ENCODE measurements at places on chromosomes 3 and 15.

- no peak for DNase-seq
Measured at GRCh38 chr3:111156517-111156916, 84.9 kb downstream of the NECTIN3 start.

- no peak for DNase-seq
Measured at GRCh38 chr15:70090436-70091296, 7.1 kb downstream of the TLE3 start.

- no peak for DNase-seq
Measured at GRCh38 chr3:45868213-45868612, 18.1 kb upstream of the CCR9 start.

DNA sequence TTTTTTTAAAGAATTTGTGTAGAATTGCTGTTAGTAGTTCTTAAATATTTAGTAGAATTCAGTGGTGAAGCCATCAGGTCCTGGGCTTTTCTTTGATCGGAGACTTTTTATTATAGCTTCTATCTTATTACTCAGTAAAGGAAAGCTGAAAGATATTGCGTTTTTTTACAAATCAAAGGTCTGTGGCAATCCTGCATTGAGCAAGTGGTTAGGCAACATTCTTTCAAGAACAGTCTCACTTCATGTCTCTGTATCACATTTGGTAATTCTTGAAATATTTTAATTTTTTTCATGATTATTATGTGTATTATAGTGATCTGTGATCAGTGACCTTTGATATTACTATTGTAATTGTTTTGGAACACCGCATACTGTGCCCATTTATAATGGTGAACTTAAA, 140.8 kb downstream of the UNC13C start:
- no peak for DNase-seq

DNA sequence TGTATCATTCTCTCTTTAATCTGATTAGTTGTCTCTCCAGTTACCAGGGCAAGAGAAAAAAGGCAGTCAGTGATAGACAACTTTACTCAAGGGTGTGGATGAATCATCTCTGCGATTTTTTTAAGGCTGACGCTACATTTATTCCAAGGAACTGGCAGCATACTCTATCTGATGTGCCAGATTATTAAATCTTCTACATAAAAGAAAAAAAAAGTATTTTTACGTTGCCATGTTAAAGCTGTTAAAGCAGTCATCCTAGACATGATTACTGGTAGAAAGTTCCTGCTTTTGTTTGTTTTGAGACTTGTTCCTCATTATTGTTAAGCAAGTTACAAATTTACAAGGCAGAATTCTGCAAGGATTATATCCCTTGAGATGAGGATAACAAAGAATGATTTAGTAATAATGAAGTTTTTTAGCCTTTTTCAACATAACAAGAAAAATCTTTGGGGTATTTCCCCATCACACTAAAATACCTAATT, 121.7 kb downstream of the CBLB start:
- DNase-seq = no peak

- no peak for DNase-seq
Measured at GRCh38 chr3:112464264-112464663, 35.0 kb downstream of the BTLA start.

DNA sequence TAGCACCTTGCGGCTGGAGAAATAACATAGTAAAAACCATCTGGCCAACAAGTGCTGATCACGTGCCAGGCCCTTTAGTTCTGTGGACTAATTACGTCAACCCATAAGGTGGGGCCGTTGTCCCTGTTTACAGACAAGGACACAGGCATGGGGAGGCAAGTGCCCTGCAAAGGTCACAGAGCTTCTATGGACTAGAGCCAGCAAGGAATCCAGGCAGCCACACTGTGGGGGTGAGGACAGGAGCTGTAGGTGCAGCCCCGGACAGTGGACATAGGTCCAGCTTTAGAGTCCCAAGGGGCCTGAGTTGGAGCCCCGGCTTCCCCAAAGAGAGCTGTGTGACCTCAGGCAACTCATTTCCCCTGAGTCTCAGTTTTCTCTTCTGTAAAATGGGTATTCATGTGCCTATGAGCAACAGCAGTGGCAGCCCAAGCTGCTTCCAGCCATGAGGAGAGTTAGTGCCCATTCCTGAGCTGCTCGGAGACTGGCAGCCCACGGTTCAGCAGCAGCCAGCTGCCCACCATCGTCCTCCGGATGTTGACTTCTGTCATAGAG, 13.9 kb downstream of the CHST13 start:
- peak; percentile 55 for DNase-seq

GRCh38 chr3:60998858-60999257, 252.4 kb downstream of the FHIT start:
- DNase-seq = no peak

- no peak for DNase-seq
Measured at GRCh38 chr3:11498646-11499045, 145.1 kb downstream of the VGLL4 start.

Measured in cardiac septum (tissue), 1 donor.